NB4 (cell line): ENCODE measurements at places on chromosomes 4 and X.

DNA sequence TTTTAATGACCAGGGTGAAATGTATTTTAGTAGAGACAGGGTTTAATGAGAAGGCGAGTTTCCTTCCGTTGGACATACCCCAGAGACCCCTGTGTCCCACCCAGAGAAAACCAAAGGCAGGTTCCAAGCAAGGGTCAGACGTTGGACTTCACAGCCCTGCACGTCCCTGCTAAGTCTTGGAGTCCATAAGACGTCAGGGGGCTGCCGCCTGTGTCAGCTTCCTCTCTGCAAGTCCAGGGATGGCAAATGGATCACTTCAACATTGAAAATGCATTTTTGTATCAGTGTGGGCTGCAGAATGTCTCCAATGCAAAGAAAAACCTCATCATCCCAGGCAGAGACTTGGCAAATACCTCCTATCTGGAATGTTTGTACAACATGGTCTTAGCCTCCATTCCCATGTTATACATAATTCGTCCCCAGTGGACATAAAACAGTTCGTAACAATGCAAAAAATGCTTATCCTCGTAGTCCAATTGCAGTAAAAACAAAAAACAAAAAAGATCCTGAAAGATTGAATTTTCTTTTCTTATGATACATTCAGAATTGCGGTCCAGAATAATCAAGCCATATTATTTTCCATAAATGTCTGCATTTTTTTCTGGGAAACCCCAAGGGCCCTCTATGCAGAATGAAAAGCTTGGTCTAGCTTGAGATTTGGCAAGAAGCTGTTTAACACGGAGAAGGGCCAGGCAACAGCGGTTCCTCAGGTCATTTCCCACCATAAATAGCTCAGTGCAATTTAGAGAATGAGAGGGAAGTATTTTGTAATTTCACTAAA is 190.9 kb downstream of the SHOX start:
- DNase-seq: no peak

DNA sequence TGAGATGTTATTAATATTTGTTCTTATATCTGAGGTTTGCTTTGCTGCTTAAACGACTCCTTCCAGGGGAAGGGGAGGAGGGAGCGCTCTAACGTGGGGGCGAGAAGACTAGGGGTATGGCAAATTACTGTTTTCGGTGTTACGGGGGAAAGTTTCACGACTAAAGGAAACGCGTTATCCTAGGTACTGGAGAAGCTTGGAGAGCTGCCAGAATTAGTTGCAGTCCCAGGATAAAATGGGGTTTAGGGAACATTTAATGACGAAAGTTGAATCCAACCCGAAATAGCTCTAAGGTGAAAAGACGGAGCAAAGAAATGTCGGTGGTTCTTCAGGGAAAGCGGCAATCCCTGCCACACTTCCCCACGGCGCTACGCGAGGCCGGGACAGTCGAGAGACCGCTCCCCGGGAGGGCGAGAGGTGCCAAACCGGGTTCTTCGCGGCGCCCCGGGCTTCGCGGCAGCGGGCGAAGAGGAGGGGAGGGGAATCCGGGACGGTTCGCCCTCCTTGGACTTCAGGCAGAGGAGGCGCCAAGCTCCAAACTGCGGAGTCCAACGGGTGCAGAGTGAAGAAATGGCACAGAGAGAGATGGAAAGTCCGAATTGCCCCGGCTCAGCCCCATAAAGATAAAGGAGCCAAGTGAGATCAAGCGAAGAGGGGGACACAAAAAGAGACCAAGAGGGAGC is 724 bp downstream of the THOC2 start:
- DNase-seq: peak; percentile 14

- no peak for DNase-seq
These were observed 73.0 kb downstream of the ABLIM2 start for GRCh38 chr4:8085491-8086117.

DNA sequence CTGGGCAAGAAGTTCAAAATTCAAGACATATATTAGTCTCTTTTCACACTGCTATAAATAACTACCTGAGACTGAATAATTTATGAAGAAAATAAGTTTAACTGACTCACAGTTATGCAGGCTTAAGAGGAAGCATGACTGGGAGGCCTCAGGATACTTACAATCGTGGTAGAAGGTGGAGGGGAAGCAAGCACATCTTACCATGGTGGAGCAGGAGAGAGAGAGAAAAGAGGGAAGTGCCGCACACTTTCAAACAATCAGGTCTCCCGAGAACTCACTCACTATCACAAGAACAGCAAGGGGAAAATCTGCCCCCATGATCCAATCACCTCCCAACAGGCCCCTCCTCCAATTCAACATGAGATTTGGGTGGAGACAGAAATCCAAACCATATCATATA is 273.3 kb upstream of the RASGEF1B start:
- DNase-seq: peak; percentile 11

DNA sequence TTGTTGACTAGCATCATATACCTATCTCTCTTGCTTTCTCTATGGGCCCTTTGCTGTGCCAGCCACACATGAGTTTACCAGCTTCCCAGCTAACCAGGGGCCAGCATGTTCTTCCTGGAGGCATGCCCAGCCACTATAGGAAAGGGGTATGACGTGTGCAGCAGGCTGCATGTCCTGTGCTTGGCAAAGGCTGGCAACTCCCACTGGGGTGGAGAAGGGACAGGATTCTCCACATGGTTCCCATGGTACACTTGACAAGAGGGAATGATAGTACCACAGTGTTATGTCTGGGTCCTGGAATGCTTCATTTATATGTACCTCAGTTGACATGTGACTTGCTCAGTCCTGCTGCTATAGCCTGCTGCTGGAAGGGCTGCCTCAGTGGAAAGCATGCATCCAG is 78.8 kb downstream of the TMEM164 start:
- no peak for DNase-seq

GRCh38 chrX:19190902-19191301 is 68.6 kb upstream of the ADGRG2 start:
- no peak for DNase-seq

- DNase-seq: no peak
These were observed 89.7 kb downstream of the TMEM131L start for GRCh38 chr4:153555730-153556434.

- no peak for DNase-seq
These were observed 40.1 kb upstream of the SPOCK3 start for GRCh38 chr4:167274351-167274750.

- no peak for DNase-seq
These were observed 533.7 kb downstream of the SPOCK3 start for GRCh38 chr4:166700592-166700991.

- peak; percentile 8 for DNase-seq
These were observed 132.8 kb upstream of the FUNDC1 start for GRCh38 chrX:44675362-44676024.

- DNase-seq: peak; percentile 42
These were observed 5.5 kb downstream of the MED14 start for GRCh38 chrX:40729598-40730584.

DNA sequence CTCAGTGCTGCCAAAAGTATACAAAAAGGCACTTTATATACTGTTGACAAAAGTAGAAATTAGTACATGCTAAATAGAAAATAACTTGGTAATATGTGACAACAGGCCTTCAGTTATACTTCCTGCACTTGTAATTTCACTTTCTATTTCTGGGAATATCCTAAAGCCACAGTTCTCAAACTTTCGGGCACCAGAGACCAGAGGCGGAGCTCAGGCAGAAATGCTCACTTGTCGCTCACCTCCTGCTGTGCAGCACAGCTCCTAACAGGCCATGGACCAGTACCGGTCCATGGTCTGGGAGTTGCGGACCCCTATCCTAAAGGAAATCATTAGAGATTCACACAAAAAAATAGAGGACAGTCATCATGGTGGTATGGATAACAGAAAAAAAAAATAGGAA is 25.7 kb downstream of the ACSL4 start:
- DNase-seq: no peak

DNA sequence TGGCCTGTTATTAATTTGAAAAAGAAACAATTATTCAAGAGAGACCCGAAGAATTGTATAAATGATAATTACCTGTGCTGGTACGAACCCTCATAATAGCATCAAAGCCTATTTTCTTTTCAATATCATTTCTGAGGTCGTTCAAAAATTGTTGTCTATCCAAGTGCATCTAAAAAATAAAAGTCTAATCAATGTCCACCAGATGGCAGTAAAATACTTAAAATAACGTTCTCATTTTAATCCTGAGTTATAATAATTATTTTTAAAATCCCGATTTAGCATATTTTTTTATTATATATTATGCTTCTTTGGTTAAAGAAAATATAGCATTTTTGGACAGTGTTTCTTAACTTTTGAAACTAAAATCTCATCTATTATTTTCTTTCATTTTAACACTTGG is 55.7 kb downstream of the METTL14 start:
- DNase-seq: peak; percentile 22

DNA sequence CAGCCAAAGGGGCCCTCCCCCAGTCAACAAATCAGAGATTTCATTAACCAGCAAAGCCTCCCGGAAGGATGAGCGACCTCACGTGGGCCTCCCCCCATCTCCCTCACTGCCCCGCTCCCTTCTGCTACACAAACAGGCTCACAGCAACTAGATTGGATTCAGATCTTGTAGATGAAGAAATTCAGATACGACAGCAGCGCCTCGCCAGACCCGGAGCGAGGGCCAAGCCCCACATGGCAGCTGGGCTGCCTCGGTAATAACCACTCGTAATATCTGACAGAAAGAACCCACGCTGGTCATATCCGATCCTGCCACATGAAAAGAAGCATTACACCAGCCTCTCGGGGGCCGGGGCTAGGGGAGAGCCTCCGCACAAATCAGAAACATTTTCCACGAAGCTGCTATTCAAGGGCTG is 581.3 kb downstream of the BCOR start:
- no peak for DNase-seq

- DNase-seq: no peak
These were observed at the start of gene BEX5 for GRCh38 chrX:102155806-102156179. BEX5 (minus strand) TSS chrX:102155977; CDS start chrX:102154265, 1,712 bp downstream.

GRCh38 chr4:152114562-152114961 is 353.8 kb upstream of the GATB start:
- DNase-seq: no peak

- no peak for DNase-seq
These were observed 382.2 kb upstream of the SPOCK3 start for GRCh38 chr4:167616476-167616875.

DNA sequence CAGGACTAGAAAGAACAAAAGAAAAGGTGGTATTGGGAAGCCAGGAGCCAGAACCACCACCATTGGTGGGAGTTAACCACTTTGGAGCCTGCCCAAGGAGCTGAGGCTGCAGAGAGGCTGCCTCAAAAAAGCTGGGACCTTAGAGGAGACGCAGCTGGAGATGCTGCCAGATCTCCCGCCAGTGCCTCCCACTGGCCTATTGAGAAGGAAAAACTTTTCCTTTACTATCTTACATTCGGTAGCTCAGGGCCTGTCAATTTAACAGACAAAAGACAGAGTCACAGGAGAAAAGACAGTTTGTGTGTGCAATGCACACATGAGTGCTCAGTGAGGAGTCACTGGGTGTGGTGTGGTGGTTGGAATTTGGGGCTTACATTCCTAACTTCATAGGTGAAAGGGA is 52.4 kb upstream of the HPSE start:
- no peak for DNase-seq

- DNase-seq: peak; percentile 80
These were observed 26.6 kb upstream of the MAN2B2 start for GRCh38 chr4:6548201-6548881.

GRCh38 chr4:8830611-8831200 is 40.9 kb downstream of the HMX1 start:
- no peak for DNase-seq

- no peak for DNase-seq
These were observed 5.7 kb upstream of the CASP6 start for GRCh38 chr4:109708990-109709389.

DNA sequence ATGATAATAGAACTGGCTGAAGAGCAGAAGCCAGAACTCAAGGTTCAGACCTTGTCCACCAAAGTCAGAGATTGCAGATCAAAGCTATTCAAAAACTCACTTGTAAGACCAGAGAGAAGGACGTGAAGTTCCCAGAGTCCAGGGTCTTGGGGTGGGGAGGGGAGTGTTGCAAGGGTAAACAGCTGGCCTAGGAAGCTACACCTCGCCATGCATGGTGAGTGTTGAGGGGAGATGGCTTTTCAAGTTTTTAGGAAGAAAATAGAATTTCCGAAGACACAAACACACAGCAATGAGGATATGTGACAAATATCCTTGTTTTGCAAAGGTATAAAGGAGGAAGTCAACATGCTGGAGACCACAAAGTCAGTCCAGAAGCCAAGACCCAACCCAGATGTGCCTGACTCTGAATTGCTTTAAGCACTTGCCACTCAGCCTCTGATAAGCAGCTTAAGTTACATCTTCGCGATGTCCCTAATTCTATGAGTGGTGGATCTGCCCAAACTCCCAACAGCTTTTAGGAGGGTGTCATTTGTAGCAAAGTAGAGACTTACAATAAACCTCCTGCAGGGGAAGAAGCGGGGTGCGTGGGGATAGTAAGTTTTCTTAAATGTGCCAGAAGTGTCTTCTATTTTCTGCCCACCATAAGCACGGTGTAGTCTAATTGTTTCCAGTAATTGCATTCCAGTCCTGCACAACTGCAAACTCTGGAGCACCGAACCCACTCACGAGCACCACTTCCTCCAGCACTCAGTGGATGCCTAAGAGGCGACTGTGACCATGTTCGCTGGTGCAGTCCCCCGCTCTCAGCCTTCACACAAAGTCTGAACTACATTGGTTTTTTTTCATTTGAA is 26.5 kb downstream of the HAND2 start:
- DNase-seq: no peak

- DNase-seq: no peak
These were observed 186.5 kb upstream of the NRK start for GRCh38 chrX:105635794-105636193.

DNA sequence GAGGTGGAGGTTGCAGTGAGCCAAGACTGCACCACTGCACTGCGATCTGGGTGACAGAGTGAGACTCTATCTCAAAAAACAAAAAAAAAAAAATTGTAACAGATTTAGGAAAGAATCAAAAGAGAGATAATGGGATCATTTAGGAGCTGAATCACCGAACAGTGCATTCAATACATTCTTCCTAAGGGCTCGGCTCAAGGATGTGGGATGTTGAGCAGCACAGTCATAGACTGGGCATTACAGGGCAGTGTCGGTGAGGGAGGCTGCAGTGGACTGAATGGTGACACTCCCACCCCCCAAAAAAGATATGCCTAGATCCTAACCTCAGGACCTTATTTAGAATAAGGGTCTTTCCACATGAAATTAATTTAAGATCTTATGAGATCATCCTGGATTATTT is 70.0 kb downstream of the EVC2 start:
- DNase-seq: no peak

GRCh38 chr4:100590325-100590724 is 72.5 kb upstream of the EMCN start:
- DNase-seq: no peak

- no peak for DNase-seq
These were observed 28.8 kb downstream of the ABLIM2 start for GRCh38 chr4:8129785-8130184.
